ENCODE measurements at places on chromosomes 12 and 14.

- DNase-seq: no peak
Measured at GRCh38 chr14:70770490-70770889, 38.8 kb downstream of the MAP3K9 start.

GRCh38 chr14:21978184-21978998 lies 304.8 kb upstream of the OR4E1 start:
- DNase-seq: peak; percentile 53

DNA sequence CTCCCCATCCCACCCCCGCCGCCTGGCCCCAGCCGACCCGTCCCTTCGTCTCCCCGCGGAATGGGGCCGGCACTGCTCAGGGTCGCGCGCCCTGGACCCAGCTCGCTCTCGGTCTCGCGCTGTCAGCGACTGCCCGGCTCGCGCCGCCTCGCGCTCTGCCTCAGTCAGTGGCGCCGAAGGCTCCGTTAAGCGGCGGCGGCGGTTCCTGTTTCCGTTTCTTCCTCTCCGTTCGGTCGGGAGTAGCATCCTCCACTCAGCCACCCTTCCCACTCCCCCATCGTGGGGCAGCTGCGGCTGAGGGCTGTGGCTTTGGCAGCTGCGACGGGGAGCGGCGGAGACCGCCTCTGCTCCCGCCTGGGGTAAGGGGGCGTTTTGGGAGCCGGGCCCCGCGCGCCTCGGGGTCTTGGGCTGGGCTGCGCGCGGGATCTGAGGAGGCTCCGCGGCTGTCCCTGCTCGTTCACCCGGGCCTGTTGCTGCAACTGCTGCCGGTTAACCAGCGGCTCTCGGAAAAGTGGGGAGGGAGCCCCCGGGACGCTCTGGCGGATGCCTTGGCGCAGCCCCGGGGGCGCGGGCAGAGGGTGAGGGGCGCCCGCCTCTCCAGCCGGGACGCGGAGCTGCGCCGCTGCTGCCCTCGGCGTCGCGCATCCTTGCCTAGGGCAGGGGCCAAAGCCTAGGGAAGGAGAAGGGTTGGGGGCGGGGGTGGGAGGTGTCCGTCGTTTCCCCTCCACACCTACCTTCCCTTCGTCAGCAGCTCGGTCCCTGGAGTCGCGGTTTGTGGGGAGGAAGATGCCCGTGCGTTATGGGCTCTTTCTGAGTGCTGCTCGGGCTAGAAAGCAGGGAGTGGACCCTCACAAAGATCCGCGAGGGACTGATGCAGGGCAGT lies 567 bp downstream of the FUT8 start:
- no peak for DNase-seq

DNA sequence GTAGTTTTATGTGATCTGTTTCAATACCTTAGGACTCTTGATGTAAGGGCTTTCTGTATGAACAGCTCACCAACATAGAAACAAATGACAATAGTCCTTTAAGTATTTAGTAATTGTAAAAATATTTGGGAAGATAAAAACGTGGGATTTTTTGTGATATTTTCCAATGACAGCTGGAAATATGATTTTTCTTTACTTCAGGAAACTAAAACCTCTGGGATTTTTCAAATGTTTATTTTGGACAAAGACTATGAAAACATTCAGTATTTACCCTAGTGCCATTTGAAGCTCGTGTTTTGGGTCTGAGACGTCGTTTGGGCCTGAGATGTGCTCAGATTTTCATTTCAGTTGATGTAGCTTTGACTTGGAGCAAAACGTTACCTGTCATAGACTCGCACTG lies 240.0 kb downstream of the BMP4 start:
- no peak for DNase-seq

- DNase-seq: no peak
Measured at GRCh38 chr14:95307402-95308041, 12.2 kb downstream of the CLMN start.

GRCh38 chr12:88399811-88400210 lies 180.5 kb downstream of the KITLG start:
- DNase-seq: no peak

DNA sequence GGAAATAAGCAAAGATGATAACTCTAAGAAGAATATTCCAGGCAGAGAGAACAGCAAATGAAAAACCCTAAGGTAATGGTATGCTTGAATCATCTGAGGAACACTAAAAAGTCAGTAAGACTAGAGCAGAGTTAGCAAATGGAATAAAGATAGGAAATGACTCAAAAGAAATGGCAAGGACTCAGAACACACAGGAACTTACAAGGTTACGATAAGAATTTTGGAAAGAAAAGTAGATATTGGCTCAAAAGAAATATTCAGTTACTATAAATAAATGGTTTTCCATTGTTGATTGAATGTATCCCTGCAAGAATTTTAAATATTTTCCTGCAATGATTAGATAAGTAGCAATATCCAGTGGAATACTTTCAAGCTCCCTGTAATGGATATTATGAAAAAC lies 705.8 kb downstream of the C12orf50 start:
- no peak for DNase-seq

GRCh38 chr12:83408851-83409250 lies 722.1 kb downstream of the TMTC2 start:
- no peak for DNase-seq

DNA sequence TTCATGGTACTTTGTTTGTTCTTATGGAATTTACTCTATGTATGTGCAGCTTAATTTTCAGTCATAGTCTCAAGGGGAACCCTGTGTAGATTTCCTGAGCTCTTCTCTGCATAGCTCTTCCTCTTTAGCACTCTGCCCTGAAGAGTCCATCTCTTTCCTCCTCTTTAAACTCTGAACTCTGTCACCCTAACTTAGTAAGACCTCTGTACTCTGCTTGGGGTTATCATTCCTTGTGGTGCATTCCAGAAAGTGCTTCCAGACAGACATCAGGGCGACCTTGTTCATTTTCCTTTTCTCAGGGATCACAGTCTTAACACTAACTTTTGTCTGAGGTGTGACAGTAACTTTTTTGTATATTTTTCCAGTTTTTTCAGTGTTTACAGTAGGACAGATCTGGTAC lies 179.3 kb downstream of the RAD51B start:
- DNase-seq: no peak

- no peak for DNase-seq
Measured at GRCh38 chr12:42511656-42512055, 77.9 kb downstream of the PRICKLE1 start.

- DNase-seq: no peak
Measured at GRCh38 chr12:83796531-83796930, 1109.8 kb downstream of the TMTC2 start.

- no peak for DNase-seq
Measured at GRCh38 chr12:132866251-132866828, 21.1 kb downstream of the CHFR start.

DNA sequence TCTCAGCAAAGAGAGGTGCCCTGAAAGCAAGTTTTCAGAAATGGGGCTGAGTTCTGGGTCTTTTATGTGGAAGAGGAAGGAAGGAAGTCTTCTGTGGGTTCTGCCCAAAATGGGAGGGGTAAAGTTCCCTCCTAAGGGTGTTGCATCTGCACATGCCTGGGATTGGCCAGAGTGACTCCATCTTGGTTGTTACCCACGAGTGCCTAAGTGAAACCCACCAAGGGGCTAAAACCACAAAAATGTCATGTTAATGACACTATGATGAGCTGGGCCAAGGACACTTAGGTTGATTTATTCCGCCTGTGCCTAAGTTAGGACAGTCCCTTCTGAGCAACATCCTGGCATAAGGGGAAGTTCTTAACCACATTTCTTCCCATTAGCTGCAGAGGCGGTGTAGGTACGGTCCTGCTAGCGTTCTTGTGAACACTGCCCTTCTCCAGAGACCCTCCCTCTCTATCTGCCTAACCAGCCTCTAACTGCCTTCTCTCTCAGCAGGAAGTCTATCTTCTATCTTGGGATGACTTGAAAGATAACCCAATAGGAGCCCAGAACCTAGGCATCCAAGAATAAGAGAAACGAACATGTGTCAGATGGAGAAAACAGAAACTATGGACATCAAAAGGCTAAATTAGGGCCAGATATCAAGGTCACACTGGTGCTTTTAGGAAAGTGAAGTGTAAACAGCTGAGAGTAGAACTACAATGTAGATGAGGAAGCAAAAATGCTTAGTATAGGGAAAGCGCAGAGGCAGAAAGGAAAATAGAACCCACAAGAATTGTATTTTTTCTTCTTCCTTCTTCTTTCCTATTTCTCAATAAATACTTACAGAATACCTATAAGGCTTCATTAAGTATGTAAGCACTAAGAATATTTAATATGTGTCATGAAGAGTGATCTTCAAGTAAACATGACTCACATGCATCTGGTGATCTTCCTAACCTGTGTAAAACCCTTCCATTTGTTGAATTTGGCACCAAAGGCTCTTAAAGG lies 104.2 kb upstream of the AMN1 start:
- DNase-seq: no peak

- DNase-seq: no peak
Measured at GRCh38 chr12:104494137-104494792, 37.5 kb downstream of the CHST11 start.

DNA sequence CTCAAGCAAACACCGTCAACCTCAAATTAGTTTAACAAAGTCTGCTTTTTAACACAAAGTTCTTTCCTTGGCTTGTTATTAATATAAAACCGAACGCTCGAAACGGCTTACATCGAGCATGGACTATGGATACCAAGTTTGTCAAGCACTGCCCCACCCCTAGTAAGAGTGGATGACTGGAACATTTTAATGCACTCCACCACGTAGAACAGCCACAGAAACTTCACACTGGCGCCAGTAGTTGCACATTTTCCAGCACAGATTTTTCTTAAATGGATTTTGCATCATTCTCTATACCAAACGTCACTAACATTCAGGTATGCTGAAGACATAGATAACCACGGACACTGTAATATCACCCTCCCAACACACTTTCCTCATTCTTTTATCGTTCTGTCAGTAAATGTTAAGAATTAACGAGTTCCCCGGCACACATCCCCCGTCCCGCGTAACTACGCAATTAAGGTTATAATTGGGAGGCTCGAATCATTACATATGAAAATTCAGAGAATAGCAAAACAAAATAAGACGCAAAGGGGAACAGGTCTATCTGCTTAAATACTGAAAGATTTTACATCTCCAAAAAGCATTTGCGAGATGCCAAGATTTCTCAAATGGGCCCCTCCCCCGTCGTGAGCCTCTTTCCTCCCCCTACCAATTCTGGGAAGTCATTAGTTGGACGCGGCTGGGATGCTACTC lies 990 bp downstream of the FERMT2 start:
- DNase-seq: no peak

GRCh38 chr12:83261998-83262397 lies 575.3 kb downstream of the TMTC2 start:
- DNase-seq: no peak

GRCh38 chr12:27502021-27502435 lies 22.0 kb upstream of the PPFIBP1 start:
- no peak for DNase-seq

DNA sequence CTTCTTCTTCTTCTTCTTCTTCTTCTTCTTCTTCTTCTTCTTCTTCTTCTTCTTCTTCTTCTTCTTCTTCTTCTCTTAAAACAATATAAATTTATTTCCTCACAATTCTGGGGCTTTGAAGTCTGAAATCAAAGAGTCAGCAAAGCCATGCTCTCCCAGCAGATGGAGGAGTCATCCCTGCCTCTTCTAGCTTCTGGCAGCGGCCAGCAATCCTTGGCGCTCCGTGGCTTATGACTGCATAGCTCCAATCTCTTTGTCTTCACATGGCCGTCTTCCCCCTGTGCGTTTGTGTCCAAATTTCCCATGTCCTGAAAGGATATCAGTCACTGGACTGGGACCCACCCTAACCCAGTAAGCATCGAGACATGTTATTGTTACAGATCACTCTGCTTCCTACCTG lies 22.9 kb downstream of the KCNA1 start:
- no peak for DNase-seq

DNA sequence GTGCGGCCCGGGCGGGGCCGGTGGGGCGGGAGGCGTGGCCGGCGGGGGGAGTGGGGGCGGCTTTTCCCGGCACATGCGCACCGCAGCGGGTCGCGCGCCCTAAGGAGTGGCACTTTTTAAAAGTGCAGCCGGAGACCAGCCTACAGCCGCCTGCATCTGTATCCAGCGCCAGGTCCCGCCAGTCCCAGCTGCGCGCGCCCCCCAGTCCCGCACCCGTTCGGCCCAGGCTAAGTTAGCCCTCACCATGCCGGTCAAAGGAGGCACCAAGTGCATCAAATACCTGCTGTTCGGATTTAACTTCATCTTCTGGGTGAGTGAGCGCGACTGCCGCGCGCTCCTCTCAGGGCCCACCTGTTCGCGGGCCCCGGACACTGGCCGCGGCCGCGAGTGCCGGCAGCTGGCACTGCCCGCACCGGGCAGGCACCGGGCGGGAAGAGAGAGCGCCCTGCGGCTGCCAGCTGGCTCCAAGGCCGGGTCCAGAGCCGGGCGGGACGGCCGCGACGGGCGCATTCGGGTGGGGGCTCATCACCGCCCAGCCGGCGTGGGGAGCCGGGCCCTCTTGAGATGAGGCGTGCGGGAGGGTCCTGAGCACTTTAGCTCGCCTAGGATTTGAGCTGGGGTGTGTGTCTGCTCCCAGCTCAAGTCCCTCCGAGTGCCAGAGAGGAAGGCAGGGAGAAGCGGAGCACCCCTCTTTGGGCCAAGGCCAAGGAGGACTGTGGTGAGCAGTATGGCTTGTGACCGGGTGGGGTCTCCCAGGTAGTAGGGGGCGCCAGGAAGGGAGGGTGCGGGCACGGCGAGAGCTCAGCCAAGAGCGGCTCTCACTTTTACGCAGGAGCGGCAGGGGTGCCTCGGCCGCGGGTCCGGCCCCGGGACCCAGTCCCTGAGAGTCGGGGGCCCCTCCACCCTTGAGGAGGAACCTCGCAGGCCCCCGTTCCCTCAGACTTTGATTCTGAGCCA lies at the start of gene CD9:
Gene CD9 (plus strand): TSS at position 145 of the 957 bp plus-strand sequence. CDS start 100 bp downstream, at position 245.
- peak; percentile 77 for DNase-seq

- no peak for DNase-seq
Measured at GRCh38 chr12:12384571-12385340, 27.9 kb downstream of the BORCS5 start.

DNA sequence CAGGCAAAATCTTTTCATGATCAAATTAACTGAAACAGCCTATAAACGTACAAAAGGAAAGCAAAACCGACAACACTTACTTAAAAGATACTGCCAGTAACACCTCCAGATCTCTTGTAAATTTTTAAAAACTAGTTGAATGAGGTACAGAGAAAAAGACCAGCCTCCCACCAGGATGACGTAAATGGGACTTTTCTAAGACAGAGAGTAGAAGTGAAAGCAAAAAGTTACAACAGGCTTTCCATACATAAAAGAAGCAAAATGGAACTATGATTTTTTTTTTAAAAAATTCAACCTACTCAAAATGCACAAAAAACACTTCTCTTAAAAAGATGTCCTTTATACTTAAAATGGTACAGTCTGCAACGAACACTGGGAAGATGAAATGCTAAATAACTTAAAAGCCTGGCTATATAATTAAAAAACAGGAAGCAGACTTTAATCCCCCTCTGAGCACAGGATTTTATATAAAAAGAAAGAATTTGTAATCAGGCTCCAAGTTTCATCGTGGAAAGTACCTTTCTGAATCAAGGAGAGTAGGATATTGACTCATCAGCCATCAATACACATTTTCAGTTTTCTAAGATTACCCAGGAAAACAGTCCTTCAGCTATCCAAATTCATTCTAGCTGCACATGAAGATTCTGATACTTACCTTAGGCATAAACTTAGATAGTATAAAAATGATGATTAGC lies 14.2 kb upstream of the MYO1A start:
- DNase-seq: peak; percentile 73

GRCh38 chr12:2749580-2749979 lies 45.2 kb upstream of the FKBP4 start:
- DNase-seq: no peak

Data from GM13977 (cell line).